ENCODE measurements at places on chromosomes 13 and 19. TPM values are rescaled to one million over a fixed set of nuclear protein-coding genes. Genes with fewer than 3 reads are reported as not detected.

DNA sequence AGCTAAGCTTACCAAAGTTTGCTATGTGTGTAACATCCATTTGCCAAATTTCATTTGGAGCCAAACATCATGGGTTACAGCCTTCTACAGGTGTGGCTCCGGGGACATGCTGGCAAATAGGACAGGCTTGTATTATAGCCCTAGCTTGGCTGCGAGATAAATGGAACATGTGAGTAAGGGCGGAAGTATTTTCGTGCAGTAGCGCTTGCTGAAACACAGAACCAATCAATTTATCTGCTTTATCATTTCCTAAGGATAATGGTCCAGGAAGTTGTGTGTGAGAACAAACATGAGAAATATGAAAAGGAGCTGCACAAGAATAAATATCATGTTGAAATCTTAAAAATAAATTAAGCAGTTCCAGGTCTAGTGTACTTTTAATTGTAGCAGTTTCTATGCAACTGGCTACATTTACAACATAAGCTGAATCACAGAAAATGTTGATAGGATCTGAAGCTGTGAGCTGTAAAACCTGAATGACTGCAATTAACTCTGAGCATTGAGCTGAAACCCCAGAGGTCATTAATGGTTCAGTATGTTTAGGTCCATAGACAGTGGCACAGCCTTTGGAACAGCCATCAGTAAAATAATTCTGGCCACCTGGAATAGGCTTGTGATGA lies 22.2 kb upstream of the ZNF100 start:
- DNase-seq = no peak

DNA sequence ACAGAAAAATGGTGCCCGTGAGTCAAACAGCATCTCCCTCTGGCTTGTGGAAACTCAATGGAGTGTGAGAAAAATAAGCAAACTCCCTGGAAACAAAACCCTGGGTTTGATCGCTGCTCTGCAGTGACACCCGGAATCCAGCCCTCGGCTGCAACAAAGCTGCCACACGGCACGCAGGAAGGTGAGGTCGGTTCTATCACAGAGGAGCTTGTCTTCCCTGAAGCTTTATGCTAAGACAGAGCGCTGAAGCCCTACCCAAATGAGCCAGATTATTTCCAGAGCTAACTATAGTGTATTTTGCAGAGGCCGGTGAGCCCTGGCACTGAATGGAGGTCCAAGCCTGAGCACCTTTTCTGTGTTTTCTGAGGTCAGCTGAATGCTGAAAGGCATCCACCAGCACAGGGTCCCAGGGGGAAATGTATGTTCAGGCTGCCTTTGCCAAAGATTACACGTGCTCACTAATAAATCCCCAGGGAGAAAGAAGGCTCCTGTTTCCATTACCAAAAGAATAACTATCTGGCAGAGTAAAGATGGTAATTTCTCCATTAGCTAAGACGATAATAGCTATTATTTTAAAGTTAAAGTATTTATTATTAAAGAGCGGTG lies 77.8 kb downstream of the TSHZ3 start:
- DNase-seq = no peak

DNA sequence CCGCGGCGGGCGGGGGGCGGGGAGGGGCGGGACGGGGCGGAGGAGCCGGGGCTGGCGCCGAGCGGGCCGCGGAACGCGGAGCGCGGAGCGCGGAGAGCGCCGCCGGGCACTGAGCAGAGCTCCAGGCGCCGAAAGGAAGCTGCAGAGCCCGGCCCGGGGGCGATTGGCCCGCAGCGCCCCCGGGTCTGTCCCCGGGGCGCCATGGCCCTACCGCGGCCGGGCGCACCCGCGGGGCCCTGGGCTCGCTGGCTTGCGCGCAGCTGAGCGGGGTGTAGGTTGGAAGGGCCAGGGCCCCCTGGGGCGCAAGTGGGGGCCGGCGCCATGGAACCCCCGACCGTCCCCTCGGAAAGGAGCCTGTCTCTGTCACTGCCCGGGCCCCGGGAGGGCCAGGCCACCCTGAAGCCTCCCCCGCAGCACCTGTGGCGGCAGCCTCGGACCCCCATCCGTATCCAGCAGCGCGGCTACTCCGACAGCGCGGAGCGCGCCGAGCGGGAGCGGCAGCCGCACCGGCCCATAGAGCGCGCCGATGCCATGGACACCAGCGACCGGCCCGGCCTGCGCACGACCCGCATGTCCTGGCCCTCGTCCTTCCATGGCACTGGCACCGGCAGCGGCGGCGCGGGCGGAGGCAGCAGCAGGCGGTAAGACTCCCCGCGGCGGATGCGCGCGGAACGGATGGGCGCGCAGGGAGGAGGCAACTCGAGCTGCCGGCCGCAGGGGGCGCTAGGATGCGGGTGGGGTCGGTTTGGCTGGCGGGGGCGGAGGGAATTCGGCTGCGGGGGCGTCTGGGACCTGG lies at the start of gene PDE4A:
Gene PDE4A (plus strand): TSS at position 95 of the 796 bp plus-strand sequence. CDS start 227 bp downstream, at position 322.
- DNase-seq = peak; percentile 34

CYP2F1 gene
- total RNA-seq = not detected

PALM3 gene
- not detected for total RNA-seq

DNA sequence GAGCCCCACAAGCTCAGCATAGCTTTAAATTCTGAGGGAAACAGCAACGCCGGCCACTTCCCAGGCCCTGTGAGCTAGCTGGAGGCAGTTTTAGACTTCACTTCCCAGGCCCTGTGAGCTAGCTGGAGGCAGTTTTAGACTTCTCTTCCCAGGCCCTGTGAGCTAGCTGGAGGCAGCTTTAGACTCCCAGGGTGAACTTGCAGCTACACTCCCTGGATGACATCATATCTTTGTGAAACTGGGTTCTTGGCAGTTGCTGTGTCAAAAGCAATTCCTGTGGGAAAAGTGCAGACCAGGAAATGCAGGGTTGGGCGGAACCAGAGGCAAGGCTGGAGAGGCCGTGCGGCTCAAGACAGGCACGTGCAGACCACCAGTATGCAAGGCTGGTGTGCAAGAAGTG lies 12.7 kb downstream of the SOX1 start:
- DNase-seq = no peak
